ENCODE measurements at places on chromosomes 5 and 9.

- DNase-seq, result no peak
Measured at GRCh38 chr5:156378159-156378558, 51.2 kb downstream of the SGCD start.

DNA sequence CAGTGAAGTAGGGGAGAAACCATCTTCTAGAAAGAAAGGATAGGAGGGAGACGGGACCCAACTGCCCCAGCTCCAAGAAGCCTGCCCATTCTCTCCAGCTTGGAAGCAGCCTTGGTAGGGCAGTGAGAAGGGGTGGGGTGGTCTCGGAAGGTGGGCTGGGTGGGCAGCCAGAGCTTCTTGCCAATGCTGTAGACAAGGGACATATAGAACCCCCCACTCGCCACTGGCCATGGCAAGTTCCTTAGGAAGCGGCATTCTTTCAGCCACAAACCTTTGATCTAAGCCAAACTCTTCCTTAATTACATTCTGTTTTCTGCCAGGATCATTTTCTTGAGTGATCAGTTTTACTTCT, 90.2 kb downstream of the PSD2 start:
- no peak for DNase-seq

- no peak for DNase-seq
Measured at GRCh38 chr5:81417052-81417451, 23.1 kb upstream of the ACOT12 start.

DNA sequence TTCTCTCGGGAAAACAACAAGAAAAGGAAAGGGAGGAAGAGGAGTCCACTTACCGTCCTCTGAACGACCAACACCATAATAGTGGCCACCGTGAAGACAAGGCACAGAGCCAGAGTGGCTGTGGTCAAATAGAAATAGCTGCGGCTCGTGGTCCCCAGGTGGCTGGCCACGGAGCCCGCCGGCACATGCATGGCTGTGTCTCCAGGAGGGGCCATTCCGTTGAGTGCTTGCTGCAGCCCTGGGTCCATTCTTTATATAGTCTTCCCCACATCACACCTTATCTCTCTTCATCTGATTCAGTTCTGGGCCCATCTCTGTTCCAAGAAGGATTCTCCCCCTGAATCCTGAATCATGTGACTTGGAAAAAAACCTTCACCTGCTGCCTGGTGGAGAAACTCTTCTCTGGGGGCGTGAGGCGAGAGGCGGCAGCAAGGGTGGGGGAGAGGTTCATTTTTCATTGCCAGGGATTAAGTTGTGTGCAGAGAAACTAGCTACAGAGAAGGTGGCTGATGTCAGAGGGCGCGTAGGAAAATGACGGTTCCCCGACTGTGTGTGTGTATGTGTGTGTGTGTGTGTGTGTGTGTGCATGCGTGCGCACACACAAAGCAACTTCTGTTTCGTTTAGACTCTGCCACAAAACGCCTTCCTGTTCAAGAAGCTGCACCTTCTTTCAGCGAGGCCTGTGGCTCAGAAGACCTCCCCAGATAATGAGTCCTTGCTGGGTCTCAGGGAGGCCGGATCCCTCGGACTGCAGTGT, at the start of gene TNFSF8:
Gene TNFSF8, minus strand, starts transcription at position 536 of the 757 bp plus-strand sequence. Its CDS starts 288 bp downstream, at position 248.
- peak; percentile 27 for DNase-seq

GRCh38 chr5:143898381-143898780, 86.4 kb downstream of the HMHB1 start:
- no peak for DNase-seq
